AG09309 (cell line): ENCODE measurements at places on chromosomes 3 and 15.

DNA sequence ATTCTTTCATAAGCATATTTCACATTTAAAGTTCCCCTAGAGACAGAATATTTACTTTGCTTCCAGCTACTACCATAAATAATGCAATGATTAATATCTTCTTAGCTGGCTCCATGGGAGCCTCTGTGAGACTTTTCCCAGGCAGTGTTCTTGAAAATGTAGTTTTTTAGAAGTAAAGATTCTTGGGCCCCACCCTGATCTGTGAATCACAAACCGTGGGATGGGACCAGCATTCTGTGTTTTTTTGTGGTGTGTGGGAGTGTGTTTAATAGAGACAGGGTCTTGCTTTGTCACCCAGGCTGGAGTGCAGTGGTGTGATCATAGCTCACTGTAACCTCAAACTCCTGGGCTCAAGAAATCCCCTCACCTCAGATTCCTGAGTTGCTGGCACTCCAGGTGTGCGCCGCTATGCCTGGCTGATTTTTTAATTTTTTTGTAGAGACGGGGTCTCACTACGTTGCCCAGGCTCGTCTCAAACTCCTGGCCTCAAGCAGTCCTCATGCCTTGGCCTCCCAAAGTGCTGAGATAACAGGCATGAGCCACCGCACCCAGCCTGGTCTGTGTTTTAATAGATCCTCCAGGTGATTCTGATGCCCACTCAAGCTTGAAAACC, 83.0 kb downstream of the KLHL25 start:
- no peak for DNase-seq

DNA sequence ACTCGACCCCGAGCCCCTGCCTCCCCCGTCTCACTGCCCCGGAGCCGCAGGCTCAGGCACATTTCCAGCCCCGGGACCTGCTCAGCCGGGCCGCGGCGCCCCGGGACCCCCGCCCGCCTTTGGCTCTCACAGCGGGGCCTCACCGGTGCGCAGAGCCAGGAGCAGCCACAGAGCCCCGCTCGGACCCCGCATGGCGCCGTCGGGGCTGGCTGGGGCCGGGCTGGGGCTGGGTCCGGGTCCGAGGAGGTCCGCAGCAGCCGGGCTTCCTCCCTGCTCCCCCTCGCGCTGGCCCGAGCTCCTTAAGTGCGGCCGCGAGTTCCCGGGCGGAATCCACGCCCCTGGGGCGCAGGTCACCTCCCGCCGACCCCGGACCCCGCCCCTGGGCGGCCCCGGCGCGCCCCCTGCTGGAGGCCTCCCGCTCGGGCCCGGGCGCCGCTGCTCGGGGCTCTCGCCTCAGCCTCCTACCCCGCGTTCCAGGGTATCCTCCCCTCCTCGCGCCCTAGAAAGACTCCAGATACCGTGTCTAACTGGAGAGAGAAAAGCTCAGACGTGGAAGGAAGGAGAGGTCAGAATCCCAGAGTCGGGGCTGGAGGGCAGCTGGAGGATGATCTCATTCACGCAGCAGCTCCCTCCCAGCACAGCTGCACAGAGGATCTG, at the start of gene MELTF:
Gene MELTF, minus strand, starts transcription at position 307 of the 657 bp plus-strand sequence. Its CDS starts 115 bp downstream, at position 192.
- no peak for DNase-seq

DNA sequence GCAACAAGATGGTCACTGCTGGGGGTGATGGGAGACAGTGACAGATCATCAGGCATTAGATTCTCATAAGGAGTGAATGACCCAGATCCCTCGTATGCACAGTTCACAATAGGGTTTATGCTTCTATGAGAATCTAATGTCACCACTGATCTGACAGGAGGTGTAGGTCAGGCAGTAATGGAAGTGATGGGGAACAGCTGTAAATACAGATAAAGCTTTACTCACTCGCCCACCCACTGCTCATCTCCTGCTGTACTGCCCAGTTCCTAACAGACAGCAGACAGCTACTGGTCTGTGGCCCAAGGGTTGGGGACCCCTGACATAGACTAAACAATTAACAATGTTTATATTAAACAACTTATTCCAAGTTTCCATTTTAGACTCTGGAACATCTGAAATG, 25.4 kb downstream of the IFT80 start:
- DNase-seq = no peak

DNA sequence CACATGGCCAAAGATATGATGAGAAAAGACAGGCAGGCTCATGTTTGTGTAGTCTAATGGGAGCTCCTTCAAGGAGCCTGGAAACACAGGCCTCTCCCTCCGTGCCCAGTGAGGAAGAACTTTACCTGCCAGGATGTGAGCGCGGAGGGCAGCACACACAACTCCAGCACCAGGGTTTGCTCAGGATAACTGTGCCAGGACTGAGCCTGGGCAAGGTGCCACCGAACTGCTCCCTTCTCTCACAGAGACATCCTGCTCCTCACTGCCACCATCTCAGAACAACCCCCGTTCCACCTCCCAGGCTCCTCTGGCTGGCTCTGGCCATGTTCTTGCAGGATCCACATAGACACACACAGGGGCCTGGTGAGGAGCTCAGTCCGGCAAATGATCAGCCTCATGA, 87.4 kb downstream of the NUP210 start:
- DNase-seq = no peak

- DNase-seq = no peak
These were observed 31.0 kb upstream of the SLCO2A1 start for GRCh38 chr3:134060561-134061385.
